Activated naive CD4-positive, alpha-beta T cell (primary cell): ENCODE measurements at places on chromosomes 13 and 19.

- no peak for DNase-seq
These were observed 60.4 kb downstream of the MYO9B start for GRCh38 chr19:17136021-17136420.

GRCh38 chr13:93146584-93147297 is 79.9 kb upstream of the GPC6 start:
- no peak for DNase-seq

- DNase-seq: no peak
These were observed 23.3 kb downstream of the HNRNPM start for GRCh38 chr19:8468124-8468523.

GRCh38 chr19:2049741-2050348 is 1.2 kb downstream of the MKNK2 start:
- peak; percentile 45 for DNase-seq

GRCh38 chr13:24307211-24308067 is 1.9 kb upstream of the C1QTNF9 start:
- DNase-seq: no peak

- peak; percentile 34 for DNase-seq
These were observed at the start of gene TBXA2R for GRCh38 chr19:3606690-3607289. TSS of gene TBXA2R (minus strand) at chr19:3606875. CDS start at chr19:3600634, 6,241 bp downstream.

GRCh38 chr13:48424212-48424611 is 11.3 kb upstream of the LPAR6 start:
- DNase-seq: no peak

DNA sequence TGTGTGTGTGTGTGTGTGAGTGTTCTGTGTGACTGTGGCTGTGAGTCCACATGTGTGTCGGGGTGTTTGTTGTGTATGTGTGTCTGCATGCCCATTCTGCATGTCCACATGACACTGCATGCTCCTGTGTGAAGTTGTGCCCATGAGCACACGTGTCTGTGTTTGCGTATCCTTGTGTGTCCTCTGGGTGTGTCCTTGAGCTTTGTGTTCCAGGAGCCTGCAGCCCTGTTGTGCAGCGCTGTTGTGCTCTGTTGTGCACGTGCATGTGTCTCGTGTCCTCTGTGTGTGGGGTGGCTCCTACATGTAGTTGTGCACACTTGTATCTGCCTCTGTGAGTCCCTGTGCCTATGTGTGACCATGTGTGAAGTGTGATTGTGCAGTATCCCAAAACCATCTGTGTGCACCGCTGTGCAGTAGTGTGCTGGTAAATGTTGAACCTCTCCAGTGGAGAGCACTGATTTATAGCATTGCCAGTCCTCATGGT is 2.2 kb upstream of the ARHGEF18 start:
- DNase-seq: no peak

- DNase-seq: no peak
These were observed 2.2 kb upstream of the DUS3L start for GRCh38 chr19:5793188-5793587.
